ENCODE measurements at places on chromosomes 7 and 10.

DNA sequence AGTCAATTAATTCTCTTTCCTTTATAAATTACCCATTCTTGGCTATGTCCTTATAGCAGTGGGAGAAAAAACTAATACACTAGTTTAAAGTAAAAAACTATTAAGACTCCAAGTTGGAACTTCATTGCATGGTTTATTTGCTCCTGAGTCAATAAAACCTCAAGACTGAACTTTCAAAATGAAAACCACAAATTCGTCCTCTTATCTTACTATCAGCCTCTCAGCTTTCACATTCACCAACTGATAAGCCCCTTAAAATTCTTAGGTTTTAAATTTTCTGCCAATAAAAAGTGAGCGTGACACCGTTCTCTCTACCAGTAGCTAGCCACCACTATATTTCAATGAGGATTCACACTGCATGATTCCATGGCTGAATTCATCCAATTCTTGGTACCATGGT is 346.4 kb upstream of the NPSR1 start:
- DNase-seq = peak; percentile 36

GRCh38 chr10:16952610-16953009 is 135.4 kb upstream of the RSU1 start:
- no peak for DNase-seq

DNA sequence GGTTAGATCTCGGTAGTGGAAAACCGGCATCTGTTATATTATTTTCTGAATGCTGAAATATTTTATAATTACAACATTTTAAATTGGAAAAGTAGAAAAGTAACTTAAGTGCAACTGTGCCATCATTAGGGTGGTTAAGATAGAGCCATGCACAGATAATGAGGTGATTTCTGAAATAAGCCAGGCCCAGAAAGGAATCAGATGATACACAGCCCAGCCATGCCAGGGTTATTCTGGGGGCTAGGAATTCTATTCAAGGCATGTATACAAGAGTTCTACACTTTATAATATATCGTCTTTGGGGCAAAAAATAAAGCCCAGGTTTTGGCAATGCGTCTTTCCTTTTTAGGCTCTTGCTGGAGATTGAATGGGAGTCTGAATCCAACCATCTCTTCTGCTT is 128.7 kb downstream of the ITGB8 start:
- no peak for DNase-seq

DNA sequence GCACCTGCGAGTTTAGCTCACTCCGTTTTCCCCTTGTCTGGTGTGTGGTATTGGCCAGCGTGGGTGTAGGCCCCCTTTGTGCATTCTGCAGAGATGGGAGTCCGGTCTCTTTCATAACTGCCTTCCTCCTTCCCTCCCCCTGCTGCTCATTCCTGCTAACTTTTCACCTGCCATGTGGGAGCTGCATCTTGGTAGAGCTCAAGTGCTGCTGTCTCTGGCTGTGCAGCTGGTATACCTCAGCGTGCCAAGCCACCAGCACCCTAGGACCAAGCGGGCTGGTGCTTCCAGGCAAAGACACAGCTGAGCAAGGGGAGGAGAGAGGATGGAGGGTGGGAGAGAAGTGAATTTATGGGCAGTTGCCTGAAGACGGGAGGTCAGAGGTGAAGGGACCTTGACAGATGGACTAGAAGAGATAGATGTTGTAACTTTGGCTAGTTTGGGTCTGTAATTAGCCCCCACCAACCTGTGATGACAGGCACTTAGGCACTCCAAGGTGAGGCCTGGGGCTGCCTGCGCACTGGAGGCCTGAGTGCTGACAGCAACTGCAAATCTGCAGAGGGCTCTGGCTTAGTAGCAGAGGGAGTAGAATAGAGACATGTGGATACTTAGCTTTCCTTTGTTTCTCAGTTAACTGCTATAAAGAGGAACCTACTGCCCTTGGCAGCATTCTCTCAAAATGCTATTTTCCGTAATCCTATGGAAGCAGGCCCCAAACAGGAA is 148.8 kb upstream of the AGK start:
- no peak for DNase-seq
